ENCODE measurements at places on chromosomes 12 and 14. TPM values are rescaled to one million over a fixed set of nuclear protein-coding genes. Genes with fewer than 3 reads are reported as not detected.

DNA sequence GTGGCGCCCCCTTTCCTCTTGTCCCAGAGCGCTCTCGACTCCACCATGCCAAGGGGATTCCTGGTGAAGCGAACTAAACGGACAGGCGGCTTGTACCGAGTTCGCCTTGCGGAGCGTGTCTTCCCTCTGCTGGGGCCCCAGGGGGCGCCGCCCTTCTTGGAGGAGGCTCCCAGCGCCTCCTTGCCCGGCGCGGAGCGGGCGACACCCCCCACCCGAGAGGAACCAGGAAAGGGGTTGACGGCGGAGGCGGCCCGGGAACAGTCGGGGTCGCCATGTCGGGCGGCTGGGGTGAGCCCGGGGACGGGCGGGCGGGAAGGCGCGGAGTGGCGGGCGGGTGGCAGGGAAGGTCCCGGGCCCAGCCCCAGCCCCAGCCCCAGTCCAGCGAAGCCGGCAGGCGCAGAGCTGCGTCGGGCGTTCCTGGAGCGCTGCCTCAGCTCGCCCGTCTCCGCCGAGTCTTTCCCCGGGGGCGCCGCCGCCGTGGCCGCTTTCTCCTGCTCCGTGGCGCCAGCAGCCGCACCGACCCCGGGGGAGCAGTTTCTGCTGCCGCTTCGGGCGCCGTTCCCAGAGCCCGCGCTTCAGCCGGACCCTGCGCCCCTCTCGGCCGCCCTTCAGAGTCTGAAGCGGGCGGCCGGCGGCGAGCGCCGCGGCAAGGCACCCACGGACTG, 376 bp downstream of the INSM2 start:
- no peaks in the 10 kb centered on the region for H3K36me3 ChIP-seq
- no peak overlapping the region for H3K27ac ChIP-seq
- DNase-seq: peak; percentile 67
- peak overlapping the region; percentile 74 for H3K4me3 ChIP-seq
- peaks cover 8% of the 10 kb centered on the region for H3K4me1 ChIP-seq

- H3K36me3 ChIP-seq: peaks cover 14% of the 10 kb centered on the region
- H3K27me3 ChIP-seq: peaks cover 7% of the 10 kb centered on the region
- peak; percentile 79 for DNase-seq
- H3K4me1 ChIP-seq: peaks cover 28% of the 10 kb centered on the region
Observed at GRCh38 chr14:34628681-34629135, 1.2 kb downstream of the SNX6 start.

DNA sequence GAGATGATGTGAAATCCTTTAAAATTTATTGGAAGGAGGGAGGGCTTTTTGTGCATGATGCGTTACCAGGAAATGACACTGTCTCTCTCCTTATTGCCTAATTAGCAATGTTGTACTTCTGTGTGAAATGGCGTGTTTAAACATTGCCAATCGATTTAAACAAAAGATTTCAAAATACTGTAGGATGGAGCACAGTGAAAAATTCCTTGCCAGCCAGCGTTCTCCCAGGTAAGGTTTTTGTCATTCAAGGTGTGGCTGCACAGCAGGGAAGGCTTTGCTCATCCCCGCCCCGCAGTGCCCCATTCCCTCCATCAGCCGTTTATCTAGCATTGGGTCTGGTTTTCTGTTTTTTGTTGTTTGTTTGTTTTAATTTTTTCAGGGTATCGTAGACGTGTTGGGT, 137.3 kb downstream of the CACNA1C start:
- no peaks in the 10 kb centered on the region for H3K36me3 ChIP-seq
- H3K27me3 ChIP-seq: no peaks in the 10 kb centered on the region
- no peaks in the 10 kb centered on the region for H3K4me1 ChIP-seq
- H3K4me3 ChIP-seq: no peak overlapping the region
- DNase-seq: no peak

Gene SLC15A4
- 36.8 TPM for total RNA-seq

GRCh38 chr12:106690569-106691305, 83.7 kb upstream of the RIC8B start:
- no peaks in the 10 kb centered on the region for H3K36me3 ChIP-seq
- DNase-seq: no peak
- no peak overlapping the region for H3K4me3 ChIP-seq
- no peak overlapping the region for H3K27ac ChIP-seq

DNA sequence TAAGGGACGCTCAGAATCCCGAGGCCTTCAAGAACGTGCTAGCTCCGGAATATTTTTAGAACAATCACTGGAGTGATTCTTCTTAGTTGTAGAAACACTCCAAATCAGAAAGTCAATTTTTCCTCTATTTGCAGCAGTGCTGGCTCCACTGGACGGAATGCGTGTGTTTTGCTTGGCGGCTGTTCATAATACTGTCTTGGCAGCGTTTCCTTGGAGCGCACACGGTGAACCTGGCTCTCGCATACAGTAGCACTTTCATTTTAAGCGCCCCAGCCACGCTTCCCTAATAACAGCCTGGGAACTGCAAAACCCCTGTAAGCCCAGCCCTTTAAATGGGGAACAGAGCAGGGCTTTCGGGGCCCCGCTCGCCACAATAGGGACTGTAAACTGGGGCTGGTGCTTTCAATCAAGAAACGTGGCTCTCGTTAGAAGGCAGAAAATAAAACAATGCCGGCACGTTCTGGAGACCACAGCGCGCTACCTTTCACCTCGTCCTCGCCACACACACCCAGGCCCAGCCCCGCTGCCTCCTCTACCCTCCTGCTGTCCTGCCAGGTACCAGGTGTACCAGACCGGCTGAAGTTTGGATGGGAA, 79.9 kb downstream of the BCL11B start:
- H3K36me3 ChIP-seq: peaks cover 22% of the 10 kb centered on the region
- DNase-seq: peak; percentile 80
- H3K4me1 ChIP-seq: peaks cover 89% of the 10 kb centered on the region

Gene POTEG
- not detected for total RNA-seq

DNA sequence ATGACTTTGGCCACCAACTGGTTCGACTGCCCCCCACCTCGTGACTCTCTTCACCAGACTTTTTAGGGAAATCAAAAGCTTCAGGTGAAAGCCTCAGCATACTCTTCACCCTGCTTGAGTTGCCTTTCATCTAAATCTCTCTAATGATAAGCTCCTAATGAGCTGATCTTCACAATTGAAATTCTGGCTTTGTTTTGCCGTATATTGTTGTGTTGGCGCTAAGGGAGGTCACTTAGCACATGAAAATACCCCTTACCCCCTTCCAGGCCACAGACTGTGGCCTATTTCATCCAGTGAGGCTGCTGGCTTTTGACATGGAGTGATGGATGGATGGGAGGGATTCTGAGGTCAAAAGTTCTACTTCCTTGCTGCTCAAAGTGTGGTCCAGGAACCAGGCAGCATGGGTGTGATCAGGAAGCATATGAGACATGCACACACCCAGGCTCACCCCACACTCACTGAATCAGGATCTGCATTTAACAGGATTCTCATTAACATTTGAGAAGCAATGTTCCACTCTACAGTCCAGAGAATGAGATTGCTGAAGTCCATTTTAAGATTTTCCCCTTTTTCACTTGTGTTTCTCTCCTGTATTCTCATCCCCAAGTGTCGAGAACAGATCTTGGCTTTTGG, 131.4 kb downstream of the DACT1 start:
- H3K27ac ChIP-seq: no peak overlapping the region
- no peak for DNase-seq
- H3K4me3 ChIP-seq: no peak overlapping the region
- H3K4me1 ChIP-seq: no peaks in the 10 kb centered on the region

DNA sequence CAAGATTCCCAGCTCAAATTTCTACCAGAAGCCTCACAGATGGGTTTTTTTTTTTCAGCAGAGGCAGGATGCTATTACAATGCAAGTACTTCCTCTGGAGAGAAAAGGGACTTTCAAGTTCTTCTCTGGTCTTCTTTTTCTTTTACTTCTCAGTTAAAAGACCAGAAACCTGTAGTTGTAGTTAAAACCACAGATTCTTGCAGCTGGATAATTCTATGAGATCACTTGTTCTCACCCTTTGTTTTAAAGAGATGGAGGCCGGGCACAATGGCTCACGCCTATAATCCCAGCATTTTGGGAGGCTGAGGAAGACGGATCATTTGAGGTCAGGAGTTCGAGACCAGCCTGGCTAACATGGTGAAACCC, 47.6 kb upstream of the OVCH1 start:
- H3K27me3 ChIP-seq: peaks cover 5% of the 10 kb centered on the region
- H3K27ac ChIP-seq: no peak overlapping the region
- H3K4me1 ChIP-seq: no peaks in the 10 kb centered on the region
- no peaks in the 10 kb centered on the region for H3K36me3 ChIP-seq

DNA sequence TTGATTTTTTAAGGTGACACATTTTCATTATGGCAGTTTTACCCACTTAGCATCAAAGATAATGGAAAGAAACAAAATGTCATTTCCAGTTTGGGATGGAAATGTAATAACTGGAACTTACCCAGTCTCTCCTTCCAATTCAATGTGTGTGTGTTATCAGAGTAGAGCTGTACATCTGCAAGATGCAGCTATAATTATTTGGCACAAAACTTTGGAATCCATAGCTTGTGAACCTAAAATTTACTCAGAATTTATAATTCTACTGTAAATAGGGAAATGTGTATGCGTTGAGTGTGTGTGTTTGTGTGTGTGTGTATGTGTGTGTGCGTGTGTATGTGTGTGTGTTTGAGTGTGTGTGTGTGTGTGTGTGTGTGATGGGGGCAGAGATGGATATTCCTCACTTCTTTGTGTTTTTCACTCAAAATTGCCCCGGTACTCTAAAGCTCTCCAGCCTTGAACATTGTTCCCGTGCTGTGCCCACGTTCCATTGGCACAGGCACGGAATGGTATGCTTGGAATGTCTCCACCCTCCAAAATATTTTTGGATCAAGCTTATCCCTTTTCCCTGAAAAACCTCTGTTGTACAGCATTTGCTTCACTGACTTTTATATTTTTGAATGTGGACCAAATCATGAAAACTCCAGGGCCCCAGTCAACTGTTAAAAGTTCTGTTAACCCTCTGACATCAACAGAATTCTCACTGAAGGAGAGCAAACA, 150.2 kb upstream of the BMP4 start:
- DNase-seq: no peak
- no peak overlapping the region for H3K27ac ChIP-seq
- no peaks in the 10 kb centered on the region for H3K36me3 ChIP-seq
- H3K4me1 ChIP-seq: no peaks in the 10 kb centered on the region

Gene GPR135
- total RNA-seq: 2.0 TPM

- peaks cover 16% of the 10 kb centered on the region for H3K27me3 ChIP-seq
- peak; percentile 86 for DNase-seq
- H3K36me3 ChIP-seq: no peaks in the 10 kb centered on the region
- H3K4me1 ChIP-seq: peaks cover 9% of the 10 kb centered on the region
- peak within 1 kb of the TSS; percentile 68 for H3K27ac ChIP-seq
- H3K4me3 ChIP-seq: peak within 1 kb of the TSS; percentile 80
Observed at GRCh38 chr12:49903700-49904423, at the start of gene FAIM2. TSS of gene FAIM2 (minus strand) at chr12:49903900. CDS start at chr12:49903792, 108 bp downstream.
